ENCODE measurements at places on chromosomes 11 and 22.

DNA sequence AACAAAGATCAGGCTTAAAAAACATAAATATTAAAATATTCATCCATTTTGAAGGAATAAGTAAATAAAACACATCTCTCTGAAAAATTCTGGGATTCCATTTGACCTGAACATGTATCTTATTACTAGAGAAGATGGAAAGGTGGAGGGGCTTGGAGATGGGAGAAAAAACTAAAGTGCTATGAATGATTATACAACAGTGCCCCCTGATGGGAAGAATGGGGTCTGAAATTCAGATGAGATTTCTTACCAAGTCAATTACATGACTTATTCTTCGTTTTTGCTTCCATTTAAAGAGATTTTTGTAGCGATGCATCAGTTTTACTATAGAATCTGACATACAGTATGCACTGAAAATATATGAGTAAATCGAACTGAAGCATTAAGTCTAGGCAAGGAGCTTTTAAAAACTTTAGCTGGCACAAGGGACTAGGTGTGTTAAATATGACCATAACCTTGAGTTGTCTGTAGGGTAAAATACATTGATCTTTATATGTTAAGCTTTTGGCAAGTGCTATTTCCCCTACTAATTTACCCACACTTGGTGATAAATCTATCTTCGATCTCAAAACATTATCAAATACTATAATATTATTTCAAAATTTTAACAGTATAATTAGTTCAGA is 718.8 kb downstream of the CNTN5 start:
- DNase-seq, result no peak

DNA sequence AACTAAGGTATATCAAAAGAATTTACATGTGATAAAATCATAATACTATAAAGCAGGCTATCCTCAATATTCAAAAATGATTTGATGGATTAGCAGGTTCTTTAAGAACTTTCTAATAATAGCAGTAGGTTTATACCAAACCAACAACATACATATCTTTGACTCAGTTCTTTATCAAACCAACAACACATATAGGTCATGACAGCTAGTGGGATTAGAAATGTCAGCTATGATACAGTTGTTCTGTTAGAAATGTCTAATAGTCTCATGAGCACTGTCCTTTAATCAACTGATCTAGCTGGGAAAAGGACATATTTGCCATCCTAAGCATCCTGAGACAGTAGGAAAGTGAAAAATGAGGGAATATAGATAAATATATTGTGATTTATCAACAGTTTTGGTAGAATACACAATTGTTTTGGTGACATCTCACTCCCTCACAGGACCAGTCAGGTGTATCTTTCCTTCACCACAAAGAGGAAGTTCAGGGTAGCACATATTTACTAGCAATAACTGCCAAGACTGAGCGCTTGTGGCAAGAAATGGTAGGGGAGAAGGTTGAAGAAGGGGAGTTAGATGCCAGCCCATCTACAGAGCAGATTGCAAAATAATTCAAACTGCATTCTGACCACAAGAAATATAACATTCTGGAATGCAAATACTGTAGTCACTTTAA is 90.8 kb upstream of the APOA1 start:
- DNase-seq, result no peak

- no peak for DNase-seq
Observed at GRCh38 chr11:134365011-134365925, 33.5 kb downstream of the GLB1L2 start.

DNA sequence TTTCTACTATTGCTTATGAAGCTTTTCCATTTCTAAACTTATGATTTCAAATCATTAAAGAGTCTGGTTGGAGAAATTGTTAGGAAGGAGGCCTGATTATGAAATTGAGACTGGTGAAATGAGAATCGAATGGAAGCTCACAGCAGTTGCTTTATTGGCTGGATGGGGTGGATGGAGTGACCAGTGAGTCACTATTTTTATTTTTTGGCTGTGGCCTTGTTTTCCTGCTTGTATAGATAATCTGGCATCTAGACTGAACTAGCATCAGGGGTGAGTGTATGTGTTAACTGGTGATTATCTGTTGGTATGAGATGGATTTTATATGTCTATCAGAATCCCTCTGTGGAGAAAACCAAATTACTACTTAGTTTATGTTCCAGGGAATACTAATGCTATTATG is 36.2 kb downstream of the UVRAG start:
- no peak for DNase-seq

GRCh38 chr11:46984987-46985386 is 48.4 kb downstream of the CSTPP1 start:
- DNase-seq, result no peak

Data from effector memory CD4-positive, alpha-beta T cell (primary cell).